ENCODE measurements at places on chromosomes 4 and X.

DNA sequence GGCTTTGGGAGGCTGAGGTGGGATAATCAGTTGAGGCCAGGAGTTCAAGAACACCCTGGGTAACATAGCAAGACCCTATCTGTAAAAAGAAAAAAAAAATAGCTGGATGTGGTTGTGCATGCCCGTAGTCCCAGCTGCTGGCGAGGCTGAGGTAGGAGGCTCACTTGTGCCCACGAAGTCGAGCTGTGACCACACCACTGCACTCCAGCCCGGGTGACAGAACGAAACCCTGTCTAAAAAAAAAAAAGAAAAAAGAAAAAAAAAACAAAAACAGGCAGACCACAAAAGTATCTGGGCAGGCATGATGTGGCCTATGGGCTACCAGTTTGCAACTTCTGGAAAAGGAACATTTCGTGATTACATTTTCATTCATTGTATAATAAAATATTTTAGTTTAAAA lies 38.1 kb upstream of the RASGEF1B start:
- DNase-seq, result no peak

DNA sequence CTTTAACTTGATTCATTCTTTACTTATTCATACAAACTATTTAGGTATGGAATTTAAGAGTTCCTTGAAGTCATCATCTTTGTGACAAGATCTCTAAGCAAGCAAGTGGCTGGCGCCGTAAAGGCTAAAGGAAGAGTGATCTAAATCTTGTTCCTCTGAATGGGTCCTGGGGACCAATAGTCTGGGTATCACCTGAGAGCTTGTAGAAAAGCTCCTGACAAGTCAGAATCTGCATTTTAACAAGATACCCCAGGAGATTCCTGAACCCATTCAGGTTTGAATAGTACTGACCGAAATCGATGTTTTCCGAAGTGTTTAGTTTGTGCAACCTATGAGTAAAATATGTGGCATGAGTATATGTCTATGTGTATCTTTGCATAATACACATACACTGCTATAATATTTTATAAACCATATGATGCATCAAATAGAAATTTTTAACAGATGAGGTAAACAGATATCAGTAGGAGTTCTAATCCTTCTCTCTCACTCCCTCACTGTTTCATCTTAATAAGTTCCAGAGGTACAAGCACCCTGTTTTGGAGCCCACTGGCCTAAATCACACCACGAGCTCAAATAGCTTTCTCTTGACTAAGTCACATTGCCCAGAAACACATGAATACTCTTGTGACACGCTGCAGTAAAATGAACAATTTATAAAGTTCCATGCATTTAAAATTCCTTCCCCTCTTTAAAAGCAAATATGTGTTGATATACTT lies 170.0 kb downstream of the RELL1 start:
- no peak for DNase-seq

- no peak for DNase-seq
Observed at GRCh38 chr4:113141901-113142346, 92.5 kb downstream of the ANK2 start.

DNA sequence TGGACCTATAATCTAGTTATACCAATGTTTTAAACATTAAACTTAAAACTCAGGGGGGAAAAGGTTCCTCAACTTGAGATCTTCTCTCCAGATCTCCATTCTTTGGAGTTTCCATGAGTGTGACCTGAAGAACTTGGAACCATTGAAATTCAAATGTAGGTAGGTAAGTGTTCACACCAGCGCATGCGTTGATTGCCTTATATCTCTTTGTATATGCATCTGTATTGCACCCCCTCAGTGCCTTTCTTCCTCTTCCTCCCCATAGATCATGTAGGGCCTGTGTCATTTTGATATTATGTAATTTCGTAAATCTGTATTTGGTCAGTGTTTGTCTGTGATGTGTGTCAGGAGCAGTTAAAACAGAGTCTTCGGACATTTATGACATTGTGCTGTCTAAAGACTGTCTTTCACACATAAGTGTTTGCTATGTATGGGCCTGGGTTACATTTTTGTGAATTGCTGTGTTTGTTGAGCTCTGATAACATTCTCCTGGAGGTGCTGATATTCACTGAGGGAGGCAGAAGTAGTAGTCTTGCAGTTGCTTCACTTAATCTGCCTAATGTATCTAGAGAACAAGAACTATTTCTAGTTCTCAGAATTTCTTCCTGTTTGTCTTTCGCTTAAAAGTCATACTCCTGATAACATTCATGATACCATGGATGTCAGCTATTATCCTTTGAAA lies 126.3 kb downstream of the RAP1GDS1 start:
- DNase-seq, result no peak

DNA sequence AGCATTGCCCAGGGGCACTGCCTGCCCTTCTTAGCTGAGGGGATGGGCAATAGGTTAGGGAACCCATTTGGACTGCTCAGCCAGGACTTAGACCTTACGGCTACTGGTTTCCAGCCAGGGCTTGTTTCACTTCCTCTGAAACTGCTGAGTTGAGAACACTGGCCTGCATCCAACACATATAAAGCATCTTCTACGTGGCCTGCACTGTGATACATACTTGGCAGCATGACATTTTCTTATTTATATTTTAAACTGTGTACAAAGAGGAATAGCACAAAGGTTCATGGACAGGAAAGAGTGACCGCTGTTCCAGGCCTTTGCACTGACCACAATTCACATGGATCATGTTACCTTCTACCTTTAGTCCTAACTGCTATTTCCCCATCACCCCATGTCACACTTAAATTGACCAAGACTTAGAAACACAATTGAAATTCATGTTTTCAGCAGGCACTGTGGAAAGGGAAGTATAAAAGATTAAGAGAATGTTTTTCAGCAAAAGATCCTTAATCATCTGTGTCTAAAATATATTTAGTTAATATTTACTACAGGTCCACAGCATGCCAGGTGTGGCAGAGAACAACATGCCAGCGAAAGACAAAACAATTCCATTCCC lies 43.7 kb downstream of the NLGN4X start:
- no peak for DNase-seq

GRCh38 chr4:56701644-56702043 lies 20.5 kb upstream of the HOPX start:
- no peak for DNase-seq

- no peak for DNase-seq
Observed at GRCh38 chr4:28443801-28444412, 1583.3 kb downstream of the STIM2 start.

GRCh38 chrX:115372152-115372551 lies 82.6 kb downstream of the LUZP4 start:
- DNase-seq, result no peak

Data from CD4-positive, alpha-beta T cell treated with Interleukin-4 for 1 hour (primary cell).